ENCODE measurements at places on chromosomes 7 and 10.

DNA sequence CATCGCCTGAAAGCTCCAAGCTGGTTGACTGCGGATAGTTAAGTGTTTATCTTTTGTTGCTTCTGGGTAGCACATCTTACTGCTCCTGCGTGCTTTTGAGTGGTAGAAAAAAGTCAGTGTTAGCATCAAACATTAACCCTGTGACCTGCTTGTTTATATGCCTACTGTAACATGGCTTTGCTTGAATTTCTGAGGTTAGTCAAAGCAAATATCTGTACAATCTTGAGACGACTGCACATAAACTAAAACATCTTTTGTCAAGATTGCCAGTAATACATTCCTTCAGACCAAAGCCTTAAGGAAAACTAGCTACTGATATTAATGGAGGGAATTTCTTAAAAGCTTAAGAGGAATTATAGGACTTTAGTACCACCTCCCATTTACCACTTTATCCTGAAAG is 163.7 kb downstream of the BAMBI start:
- DNase-seq, result no peak

DNA sequence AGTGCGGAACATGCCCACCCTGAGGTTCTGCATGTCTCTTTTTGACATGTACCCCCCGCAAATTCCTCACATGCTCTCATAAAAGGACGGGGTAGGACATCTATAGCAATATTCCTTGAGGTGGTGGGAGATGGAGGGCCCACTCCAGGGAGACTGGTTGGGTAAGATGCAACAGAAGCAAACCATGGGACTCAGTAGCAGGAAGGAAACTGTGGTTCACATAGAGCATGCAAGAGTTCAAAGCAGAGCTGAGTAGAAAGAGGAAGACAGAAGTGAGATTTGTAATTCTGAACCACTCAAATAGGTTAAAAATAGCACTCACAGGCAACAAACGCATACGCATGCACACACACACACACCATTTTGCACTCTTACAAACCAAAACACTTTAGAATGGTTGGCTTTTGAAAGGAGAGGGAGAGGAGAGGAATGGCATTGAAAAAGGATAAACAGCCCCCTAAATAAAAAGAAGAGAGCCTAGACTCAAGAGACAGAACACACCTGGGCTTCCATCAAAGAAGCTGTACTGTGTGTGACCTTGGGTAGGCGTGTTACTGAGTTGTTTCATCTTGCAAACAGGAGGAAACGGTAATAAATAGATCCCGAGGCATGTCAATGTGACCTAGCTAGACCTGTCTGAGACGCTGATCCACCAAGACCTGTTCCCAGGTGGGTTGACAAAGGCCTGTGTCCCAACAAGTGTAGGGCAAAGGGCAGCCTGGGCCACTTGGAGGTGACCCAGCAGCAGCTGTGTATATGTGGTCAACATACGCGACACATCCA is 77.6 kb upstream of the LRRC4 start:
- DNase-seq, result no peak

- DNase-seq, result no peak
Observed at GRCh38 chr7:158569858-158570323, 17.7 kb downstream of the PTPRN2 start.

DNA sequence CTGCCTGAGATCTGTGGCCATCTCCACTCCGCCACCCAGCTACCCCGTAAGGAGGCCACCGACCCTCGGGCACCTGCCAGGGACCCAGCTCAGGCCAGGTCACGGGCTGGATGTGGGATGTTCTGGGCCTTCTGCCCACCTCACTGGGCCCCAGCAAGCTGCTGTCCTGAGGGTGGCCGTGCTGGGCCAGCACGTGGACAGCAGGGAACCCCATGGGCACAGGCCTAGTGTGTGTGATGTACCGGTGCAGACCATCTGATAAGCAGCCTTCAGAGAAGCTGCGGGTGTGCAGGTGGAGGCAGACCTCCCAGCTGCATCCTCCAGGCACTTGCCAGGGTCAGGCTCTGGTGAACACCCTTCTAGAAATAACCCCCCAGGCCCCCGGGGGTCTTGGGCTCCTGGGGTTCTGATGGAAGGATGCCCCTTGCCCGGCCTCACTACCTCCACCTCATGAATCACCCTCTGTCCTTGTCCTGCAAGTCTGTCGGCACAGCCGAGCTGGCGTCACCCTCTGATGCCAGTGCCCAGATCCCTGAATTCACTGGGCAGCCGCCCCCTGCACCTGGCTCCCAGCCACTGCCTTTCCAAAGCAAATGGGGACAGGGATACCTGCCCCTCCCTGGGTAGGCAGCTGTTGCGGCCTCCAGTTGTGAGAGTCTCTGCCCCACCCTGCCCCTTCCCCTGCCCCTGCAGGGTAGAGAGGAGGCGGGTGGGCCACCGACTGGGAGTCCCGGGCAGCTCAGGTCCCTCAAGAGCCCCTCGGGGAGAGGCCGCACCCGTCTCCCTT is 139.8 kb downstream of the FAM53B start:
- DNase-seq, result no peak

DNA sequence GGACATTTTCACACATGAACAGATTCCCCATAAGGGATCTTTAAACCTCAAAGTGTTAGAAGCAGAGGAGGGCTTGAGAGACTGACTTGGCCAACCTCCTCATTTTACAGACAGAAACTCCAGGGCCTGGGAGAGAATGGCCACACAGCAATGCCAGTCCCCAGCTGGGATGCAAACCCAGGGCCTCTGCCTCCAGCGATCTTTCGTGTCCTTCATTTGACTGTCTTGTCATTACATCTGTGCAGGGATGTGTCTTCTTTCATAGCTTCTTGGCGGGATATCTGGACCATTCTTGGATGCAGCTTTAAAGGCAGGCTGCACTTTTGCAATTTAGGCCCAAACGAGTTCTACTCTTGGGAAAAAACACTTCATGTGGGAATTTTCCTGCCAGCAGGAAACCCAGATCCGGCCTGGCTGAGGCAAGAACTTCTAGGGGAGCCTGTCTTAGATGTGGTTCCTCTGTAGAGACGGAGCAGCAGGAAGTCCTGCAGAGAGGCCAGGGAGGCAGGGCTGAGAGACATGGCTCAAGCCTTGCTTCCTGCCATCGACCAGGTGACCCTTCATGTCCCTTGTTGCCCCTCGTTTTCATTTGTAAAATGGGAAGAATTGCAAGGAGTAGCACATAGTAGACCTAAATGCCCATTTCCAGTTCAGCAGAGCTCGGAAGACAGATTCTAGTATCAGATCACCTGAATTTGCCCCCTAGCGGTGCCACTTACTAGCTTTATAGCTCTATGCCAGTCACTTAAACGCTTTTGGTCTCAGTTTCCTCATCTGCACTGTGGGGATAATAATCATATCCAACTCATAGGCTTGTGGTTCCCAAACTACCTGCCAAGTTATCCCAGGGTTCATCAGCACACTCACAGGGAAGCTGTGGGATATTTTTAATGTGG is 43.9 kb upstream of the SLC29A3 start:
- DNase-seq, result no peak

DNA sequence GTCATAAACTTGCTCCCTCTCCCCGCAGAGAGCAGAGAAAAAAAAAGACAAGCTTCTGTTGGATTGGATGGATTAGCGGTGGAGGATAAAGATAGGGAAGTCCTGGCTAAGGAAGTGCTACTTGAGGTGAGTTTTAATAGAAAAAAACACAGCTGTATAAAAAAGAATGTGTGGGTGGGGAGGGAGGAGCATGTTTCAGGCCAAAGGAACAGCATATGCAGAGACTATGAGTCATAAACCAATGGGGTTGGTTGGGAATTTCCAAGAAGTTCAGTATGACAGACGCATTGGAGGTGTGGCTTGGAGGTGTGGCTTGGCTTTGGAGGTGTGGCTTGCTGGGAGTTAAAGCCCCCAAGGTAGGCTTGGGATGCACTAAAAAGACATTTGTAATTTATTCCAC is 103.0 kb upstream of the LSM8 start:
- peak; percentile 82 for DNase-seq

- DNase-seq, result no peak
Observed at GRCh38 chr7:12436896-12437535, 33.4 kb upstream of the VWDE start.
